EL (cell line): ENCODE measurements at places on chromosomes 4 and X.

DNA sequence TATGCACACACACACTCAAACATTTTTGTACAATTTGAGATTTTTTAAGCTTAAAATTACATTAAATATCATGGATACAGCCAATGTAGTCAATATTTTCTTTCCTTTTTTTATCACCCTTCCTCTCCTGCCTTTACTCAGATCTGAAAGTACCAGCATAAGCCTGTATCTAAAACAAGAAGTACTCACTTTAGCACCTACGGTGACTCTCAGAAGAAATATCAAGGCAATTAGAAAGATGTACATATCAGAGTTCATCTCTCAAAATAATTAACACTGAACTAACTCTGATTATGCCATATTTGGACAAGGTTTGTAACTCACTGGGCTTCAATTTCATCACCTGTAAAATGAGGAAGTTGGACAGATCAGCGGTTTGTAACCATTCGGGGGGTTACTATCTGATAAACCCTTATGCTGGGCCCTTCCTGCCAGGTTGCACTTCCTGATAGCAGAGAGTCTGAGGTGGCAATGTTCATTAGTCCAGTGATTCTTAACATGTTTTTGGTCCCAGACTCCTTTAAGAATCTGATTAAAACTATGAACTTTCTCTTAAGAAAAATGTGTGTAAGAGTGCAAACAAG, 5.7 kb upstream of the GPR174 start:
- DNase-seq, result no peak

GRCh38 chrX:38806875-38807621, 5.8 kb downstream of the MID1IP1 start:
- DNase-seq, result no peak

DNA sequence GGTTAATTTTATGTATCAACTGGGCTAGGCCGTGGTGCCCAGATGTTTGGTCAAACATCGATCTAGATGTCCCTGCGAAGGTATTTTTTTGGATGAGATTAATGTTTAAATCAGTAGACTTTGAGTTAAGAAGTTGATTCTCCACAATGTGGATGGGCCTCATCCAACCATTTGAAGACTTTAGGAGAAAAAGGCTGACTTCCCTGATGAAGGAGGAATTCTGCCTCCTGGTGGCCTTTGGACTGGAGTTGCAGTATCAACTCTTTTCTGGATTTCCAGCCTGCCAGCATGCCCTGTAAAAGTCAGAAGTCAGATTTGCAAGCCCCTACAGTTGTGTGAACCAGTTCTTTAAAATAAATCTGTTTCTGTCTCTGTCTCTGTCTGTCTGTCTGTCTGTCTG, 91.4 kb downstream of the STK32B start:
- DNase-seq, result peak; percentile 46

- DNase-seq, result no peak
These were observed 339.8 kb downstream of the PCDH7 start for GRCh38 chr4:31059753-31060522.

DNA sequence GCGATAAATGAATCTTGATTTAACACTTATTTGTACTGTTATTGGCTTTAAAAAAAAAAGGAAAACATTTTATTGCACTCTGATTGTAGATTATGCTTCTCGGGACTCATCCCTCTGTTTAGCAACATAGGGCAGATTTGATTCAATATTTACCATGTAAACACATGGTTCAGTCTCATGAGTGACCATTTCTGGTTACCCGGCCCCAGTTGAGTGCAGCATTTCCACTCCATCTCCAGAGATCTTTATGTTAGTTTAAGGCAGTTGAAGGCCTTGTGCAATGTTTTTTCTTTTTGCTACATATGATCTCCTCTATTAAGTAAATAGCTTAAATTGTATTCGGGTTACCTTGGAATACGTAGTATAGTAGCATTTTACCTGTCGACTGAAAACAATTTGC, 143.3 kb upstream of the RPS6KA3 start:
- no peak for DNase-seq

GRCh38 chrX:39756086-39756883, 341.5 kb downstream of the BCOR start:
- peak; percentile 10 for DNase-seq
